ENCODE measurements at places on chromosomes 5 and 9.
A peak's percentile ranks its signal among the peaks of the same experiment; 100 is the strongest.

- no peak for DNase-seq
Observed at GRCh38 chr5:52989781-52990527, 802 bp downstream of the ITGA2 start.

GRCh38 chr5:133222521-133222920, 170.7 kb downstream of the HSPA4 start:
- DNase-seq: no peak

- no peak for DNase-seq
Observed at GRCh38 chr9:70119786-70120185, 76.1 kb downstream of the MAMDC2 start.

- DNase-seq: no peak
Observed at GRCh38 chr9:124183772-124184171, 74.0 kb upstream of the NEK6 start.

DNA sequence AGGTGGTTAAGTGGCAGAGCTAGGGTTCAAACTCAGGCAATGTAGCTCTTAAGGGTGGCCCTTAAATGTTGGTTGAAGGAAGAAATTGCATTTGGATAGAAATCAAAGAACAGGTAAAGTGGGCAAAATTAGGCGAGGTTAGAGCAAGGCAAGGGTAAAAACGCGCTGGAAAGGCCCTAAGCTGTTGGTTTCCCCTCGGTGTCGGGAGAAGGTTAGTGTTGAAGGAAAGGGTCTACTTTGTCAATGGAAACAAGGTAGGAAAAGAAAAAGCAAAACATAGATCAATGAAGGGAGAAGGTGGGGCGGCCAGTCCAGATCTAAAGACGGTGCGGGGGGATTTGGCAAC, 431 bp downstream of the FASTKD3 start:
- DNase-seq: no peak

- DNase-seq: no peak
Observed at GRCh38 chr9:134944916-134945315, 27.2 kb upstream of the FCN1 start.

DNA sequence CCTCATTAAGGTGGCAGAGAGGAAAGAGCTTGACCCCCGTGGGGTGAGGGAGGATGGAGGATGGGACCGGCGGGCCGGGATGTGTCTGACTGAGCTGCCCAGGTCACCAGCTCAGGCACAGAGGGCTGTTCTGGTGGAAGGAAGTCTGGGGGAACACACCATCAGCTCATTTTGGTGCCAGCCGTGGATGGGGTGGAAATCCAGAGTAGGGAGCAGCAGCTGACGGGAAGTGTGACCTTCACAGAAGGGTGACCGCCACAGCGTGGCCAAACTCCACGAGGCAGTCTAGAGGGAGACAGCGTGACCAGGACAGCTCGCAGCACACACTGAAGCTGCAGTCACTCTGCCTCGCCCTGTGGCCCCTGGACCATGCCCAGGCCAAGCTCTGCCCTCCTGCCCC, 45.3 kb upstream of the PHYKPL start:
- DNase-seq: no peak

- DNase-seq: no peak
Observed at GRCh38 chr5:174149426-174149825, 103.9 kb downstream of the NSG2 start.

GRCh38 chr5:76368941-76369340, 34.1 kb upstream of the IQGAP2 start:
- no peak for DNase-seq

DNA sequence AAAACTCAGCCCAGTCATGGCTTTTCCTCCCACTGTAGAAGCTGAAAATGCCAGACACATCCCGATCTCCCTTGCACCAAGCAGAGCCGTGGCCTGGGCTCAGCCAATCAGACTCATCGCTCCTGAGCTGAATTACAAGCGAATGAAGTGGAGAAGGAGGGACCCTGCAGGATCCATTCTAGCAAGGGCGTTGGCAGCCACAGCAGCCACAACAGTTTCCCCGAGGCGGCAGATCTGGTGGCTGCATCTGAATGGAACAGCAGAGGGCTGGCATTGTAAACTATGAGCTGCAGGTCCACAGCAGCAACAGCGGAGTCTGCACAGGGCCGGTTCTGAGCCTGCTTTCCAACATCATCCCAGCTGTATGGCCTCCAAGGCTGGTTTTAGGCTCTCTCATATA, 23.8 kb downstream of the ALG2 start:
- DNase-seq: no peak

DNA sequence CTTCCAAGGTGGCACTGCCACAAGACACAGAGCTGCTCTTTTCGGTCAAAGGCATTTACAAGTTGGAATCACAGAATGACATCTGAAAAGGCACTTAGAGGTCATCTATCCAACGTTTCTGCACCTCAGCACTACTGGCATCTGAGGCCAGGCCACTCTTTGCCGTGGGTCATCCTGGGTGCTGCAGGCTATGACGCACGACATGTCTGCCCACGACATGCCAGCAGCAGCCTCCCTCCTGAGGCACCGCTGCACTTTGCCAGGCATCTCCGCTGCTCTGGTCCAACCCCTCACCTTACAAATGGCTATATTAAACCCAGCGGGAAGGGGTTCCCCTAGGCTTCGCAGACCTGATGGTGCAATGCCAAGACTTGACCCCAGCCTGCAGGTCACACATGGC, 8.1 kb downstream of the SURF4 start:
- no peak for DNase-seq

DNA sequence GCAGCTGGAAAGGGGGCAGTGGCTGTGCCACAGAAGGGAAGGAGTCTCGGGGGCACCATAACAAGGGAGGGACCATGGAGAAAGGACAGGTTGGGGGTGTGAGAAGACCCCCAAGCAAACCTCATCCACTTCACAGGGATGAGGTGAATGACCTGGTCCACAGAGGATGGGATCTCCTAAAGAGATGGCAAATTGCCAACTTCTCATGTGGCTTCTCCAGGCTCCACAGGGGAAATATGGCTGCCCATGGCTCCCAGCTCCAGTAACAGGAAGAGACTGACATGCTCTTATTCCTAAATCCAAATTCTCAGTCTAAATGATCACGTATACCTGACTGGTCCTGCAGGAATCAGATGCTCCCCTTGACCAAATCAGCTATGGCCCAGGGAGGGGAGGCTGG, 340.4 kb downstream of the SPOCK1 start:
- DNase-seq: no peak

DNA sequence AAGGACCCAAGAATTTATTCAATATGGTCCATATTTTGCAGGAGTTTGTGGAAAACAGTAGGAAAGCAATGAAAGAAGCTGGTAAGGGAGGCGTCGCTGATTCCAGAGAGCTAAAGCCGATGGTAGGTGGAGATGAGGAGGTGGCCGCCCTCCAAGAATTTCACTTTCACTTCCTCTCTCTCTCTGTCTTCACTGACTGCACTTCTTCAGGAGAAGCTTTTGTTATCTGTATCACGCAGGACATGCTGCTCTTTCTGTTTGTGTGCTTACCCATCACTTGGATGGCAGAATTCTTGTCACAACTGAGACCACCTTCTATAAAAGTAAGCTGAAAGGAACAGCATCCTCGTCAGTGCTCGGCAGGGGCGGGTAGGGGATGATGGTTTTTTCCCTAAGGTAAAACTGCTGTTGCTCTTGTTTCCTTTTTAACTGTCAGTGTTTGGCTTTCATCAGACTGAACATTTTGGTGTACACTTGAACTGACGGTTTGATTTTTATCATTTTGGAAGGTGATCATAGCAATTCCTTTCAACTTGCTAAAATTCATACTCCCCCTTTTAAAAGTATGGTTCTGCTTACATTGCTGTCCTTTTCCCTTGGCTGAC, 62.4 kb upstream of the FSD1L start:
- DNase-seq: no peak

GRCh38 chr5:79851391-79851863, 139.6 kb downstream of the MTX3 start:
- no peak for DNase-seq

DNA sequence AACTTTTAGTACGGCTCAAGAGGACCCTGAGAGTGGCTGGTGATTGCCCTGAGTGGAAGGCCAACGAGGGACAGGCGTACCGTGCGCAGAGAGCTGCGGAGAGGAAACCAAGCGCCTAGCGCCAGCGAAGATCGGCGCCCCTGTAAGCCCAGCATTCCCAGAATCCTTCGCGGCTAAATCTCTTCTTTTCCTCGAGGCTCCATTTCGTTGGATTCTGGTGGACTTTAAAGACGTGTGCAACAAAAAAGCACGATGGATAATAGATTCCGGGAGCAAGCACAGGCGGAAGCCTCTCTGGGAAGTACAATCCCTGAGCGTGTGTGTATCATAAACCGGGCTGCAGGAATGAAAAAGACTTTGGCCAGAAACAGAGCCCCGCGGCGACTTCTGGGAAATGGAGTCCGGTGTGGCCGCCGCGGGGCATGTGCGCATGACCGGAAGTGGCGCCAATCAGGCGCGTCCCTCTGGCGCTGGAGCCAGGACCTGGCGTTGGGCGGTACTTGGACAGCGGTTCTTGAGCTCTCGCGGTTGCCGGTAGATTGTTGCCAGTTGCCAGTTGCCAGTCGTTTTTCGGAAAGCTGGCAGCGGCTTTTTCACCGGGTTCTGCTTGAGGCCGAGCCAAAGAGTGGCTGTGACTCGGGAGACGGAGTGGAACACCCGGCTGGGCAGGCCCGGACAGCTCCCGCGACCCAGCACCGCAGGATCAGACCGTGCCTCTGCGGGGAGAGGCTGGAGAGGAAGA, at the start of gene ZNF79:
ZNF79 (plus strand) TSS at position 449 of the 742 bp plus-strand sequence. CDS start 406 bp downstream, outside the sequence.
- DNase-seq: peak; percentile 65

DNA sequence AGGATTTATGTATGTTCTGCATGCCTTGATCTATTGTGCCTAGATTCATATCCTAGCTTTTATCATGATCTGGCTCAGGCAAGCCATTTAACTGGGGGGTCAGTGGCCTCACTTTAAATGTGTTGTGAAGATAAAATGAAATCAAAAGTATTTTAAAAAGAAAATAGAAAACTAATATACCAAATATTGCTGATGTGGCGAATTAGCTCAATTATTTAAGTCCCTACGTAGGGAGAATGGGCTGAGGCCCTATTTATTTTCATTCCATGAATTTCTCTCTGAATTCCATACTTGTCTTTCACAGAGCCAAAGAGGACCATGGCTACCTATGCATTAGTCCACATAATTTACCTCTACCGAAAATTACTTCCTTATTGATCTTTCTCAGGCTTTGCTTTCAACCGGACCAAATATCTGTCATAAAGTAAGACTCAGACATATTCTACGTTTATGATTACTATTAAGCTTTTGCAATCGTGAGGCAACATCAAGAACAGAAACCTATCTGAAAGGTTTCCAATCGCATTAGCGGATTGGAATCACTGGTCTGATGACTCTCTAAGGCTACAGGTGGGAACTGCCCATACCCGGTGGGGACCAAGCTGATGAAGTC, 1.7 kb downstream of the MBLAC2 start:
- DNase-seq: no peak

- DNase-seq: no peak
Observed at GRCh38 chr5:164475339-164475977, 970.0 kb downstream of the MAT2B start.

DNA sequence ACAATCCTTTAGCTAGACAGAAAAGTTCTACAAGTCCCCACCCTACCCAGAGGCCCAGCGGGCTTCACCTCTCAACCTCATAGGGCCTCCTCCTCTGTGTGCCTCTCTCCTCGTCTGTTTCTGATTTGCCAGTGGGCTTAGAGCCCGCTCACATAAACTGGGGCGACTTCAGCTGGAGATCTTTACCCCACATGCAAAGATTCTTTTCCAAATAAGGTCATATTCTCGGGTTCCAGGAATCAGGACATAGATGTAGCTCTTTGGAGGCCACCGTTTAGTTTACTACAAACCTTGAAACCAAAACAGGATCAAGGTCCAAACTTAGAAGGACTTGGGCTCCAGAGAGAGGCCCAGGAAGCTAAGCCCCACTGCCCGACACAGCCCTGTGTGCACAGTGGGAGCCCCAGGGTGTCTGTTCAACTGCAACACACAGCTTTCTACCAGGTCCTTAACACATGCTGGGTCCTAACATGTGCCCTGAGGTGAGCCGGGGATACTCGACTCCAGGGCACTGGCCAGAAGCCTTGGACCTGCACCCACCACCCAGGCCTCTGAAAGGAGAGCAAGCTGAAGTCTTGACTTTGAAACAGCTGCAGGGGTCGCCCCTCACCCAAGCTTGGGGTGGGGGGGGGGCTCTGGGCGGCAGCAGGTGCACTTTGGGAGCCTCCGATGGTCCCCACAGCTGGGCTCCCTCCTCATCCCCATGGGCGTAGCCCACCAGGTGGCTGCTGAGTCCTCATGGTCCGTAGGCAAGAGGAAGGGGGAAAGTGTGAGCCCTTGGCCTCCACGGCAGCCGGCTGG, 26.8 kb upstream of the SLC12A7 start:
- DNase-seq: no peak

DNA sequence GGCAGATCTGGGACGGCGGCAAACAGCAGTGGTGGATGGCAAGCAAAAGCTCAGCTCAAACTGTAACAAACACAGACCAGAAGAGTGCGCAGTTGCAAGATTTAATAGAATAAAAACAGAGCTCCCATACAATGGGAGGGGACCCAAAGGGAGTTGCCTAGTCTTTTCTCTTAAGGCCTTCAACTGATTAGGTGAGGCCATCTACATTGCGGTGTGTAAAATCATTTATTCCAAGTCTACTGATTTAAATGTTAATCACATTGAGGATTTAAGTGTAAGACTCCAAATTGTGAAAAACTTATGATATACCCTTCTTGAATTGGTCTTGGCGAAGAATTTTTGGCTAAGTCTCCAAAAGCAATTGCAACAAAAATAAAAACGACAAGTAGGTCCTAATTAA, 21.6 kb upstream of the C1QTNF3 start:
- DNase-seq: no peak

DNA sequence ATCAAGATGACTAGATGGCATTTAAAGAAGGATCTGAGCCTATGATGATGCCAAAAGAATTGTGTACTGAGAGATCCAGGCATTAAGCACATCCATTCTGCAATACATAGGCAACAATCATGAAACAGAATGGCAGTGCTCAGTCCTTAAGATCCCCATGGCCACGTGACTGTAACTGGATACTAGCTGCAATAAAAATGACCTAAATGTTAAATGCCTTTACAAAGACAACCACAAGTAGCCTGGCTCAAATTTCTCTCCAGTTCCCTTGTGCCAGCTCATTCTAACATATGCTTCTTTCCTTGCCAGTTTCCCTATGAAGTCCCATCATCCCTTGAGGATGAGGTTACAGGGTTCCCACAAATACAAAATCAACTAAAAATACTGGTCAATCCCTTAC, 148.3 kb upstream of the GHR start:
- DNase-seq: no peak

GRCh38 chr9:107360098-107360497, 77.0 kb downstream of the RAD23B start:
- DNase-seq: no peak

- no peak for DNase-seq
Observed at GRCh38 chr5:17177501-17178372, 39.7 kb upstream of the BASP1 start.

DNA sequence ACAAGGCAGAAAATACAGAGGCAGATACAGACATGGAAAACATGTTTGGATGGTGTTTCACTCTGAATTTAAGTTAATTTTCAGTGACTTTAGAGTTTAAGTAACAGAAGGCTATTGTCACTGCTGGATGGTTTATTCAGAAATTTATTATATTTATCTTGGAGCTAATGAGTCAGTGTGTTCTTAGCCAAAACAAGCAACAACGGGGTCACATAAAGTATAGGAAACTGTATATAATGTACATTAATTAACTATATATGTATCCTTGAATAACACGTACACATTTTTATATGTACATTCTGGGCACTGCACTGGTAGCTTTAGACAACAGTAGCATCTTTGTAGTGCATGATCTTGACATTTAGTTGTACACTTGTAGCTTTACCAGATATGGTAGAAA, 30.7 kb downstream of the CYLC2 start:
- no peak for DNase-seq

GRCh38 chr9:102779356-102779755, 215.8 kb upstream of the CYLC2 start:
- no peak for DNase-seq

GRCh38 chr9:93181672-93182435, 2.1 kb upstream of the WNK2 start:
- no peak for DNase-seq

Data from GF-D8 (cell line).